ENCODE measurements at places on chromosomes 2 and 18.

DNA sequence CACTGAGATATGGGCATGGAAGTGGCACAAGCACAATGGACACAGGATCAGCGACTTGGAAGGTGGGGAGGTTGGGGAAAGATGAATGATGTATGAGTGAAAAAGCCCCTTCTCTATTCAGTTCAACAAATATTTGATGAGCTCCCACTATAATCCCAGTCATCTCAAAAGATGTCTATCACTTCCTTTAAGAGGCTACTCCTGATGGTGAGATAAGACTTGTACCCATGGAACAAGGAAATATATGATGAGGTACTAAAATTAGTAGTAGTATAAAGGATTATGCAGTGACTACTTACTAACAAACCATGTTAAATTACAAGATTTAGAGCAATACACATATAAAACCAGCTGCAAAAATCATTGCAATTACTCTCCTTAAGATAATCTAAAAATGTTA is 107.8 kb upstream of the COL5A2 start:
- no peak for DNase-seq

GRCh38 chr18:27724362-27724761 is 452.6 kb downstream of the CDH2 start:
- no peak for DNase-seq

DNA sequence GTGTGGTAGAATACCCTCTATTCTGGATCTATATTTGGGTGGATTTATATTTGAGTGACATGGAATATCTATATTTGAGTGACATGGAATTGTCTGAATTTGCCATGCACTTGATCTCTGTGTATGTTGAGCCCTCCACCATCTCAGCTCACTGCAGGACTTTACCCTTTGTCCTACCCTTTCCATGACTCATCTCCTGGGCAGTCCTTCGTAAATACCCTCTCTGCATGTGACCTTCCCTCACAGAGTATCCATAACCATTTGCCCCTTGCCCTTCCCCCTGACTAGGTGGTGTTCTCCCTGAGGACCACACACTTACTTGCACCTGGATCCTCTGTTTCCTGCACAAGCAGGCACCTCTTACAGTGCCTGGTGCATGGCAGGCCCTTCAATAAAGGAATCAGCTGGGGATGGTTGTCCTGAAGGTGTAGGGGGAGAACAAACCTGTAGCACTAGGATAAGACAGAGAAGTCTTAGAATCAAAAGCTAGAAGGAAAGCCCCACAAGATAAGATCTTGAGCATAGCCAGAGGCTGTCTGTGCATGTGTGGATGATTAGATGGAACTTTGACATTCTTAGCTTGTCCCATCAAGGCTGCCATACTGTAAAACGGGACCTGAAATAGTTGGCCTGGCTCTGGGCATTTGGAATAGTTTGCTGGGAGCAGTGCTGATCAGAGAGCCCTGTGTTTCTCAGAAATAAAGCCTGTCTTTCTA is 230.4 kb downstream of the FHOD3 start:
- DNase-seq, result no peak

- DNase-seq, result no peak
These were observed 208.1 kb downstream of the IKZF2 start for GRCh38 chr2:212943351-212943750.

- DNase-seq, result no peak
These were observed 56.8 kb upstream of the AQP4 start for GRCh38 chr18:26922313-26922712.

- no peak for DNase-seq
These were observed 9.6 kb downstream of the SERPINB2 start for GRCh38 chr18:63897072-63897471.

DNA sequence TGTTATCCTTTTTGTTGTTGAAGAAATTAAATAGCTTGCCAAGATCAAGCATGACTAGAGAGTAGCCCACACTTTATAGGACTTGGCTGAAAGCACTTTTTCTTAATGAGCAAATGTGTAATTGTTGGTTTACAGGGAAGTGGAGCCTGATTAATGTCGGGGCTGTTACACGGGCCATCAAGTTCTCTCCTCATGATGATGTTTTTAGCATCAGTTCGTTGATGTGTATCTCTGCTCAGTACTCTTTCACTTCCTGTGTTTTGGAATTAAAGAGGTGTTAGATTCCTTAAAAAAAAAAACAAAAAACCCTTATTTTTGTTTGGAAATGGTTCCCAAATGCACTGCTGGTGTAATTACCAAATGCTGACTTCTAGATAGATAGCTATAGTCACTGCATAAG is 114.2 kb downstream of the PTPRM start:
- no peak for DNase-seq

GRCh38 chr2:172242961-172243360 is 140.3 kb upstream of the DLX2 start:
- no peak for DNase-seq

DNA sequence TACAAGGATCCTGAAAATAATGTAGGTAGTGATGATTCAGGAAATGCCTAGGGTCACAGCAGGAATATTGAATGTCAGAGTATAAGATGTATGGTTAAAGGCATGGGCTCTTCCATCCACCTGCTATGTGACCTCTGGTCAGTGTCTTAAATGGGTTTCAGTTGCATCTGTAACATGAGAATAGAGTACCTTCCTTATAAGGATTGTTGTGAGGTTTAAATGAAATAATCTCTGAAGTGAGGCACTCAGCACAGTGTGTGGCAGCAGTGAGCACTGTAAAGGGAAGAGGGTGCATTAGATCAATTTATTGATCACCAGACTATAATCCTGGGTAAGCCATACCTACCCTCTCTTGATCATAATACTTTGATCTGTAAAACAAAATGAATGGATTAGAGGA is 319.1 kb downstream of the SLC4A3 start:
- no peak for DNase-seq

DNA sequence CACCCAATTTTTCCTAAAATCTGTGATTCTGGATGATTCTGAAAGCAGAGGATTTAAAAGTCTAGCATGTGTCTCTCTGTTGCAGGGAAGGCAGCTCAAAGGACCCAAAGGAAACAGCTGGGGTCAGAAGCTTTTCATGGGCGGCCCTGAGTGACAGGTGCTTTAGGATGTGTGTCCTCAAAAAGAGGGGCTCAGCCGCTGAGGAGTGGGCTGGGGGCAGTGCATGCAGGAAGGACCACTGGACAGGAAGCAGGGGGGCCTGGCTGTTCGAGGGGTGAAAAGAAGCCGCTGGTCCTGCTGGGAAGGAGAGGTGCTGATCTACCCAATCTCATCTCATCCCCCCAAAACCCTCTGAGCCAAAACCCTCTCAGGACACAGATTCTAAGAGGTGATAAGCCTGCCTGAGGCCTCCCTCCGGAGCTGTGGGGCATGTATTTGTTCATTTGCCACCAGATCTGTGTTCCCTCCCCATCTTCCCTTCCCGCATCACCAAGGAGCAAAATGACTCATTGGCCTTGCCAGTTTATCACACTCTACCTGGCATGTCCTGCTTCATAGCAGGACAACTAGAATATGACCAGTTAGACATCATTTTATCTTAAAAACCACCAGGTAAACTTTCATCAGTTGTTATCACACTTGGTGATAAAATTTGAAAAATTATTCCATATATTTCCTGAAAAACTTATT is 98.8 kb upstream of the MGAT4A start:
- no peak for DNase-seq

GRCh38 chr2:216665242-216665641 is 30.1 kb downstream of the IGFBP5 start:
- no peak for DNase-seq

GRCh38 chr2:165794536-165794928 is 485 bp upstream of the GALNT3 start:
- DNase-seq, result no peak

DNA sequence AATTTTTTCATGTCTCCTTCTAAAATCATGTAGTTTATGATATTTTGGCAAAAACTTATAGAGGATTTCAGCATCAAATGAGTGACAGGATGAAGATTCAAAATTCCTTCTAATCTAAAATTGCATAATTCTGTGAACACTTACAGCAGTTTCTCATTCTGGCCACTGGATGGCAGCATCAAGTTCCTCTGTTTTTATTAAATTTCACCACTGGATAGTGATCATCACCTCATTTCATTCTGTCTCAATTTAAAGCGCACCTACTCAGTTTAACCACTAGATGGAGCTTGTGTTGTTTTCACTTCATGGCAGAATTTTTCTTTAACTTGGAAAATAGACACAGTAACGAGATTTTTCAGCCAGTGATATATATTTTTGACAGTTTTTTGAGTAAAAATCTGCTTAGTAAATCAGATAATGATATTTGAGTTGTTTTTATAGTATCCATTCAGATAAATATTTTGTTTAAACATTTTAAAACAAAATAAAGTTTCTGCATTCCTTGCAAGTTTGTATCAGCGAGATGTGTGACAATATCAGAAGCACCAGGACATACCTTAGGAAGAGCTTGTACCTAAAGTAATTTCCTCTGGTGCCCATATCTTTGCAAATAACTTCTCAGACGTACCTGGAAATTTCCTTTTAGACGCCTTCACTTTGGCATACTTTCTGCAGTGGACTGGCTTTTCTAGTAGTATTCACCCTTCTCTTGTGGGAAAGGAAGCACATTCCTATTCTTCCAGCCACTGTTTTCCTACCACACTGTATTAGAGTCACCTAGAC is 94.7 kb upstream of the ARHGAP15 start:
- peak; percentile 88 for DNase-seq

DNA sequence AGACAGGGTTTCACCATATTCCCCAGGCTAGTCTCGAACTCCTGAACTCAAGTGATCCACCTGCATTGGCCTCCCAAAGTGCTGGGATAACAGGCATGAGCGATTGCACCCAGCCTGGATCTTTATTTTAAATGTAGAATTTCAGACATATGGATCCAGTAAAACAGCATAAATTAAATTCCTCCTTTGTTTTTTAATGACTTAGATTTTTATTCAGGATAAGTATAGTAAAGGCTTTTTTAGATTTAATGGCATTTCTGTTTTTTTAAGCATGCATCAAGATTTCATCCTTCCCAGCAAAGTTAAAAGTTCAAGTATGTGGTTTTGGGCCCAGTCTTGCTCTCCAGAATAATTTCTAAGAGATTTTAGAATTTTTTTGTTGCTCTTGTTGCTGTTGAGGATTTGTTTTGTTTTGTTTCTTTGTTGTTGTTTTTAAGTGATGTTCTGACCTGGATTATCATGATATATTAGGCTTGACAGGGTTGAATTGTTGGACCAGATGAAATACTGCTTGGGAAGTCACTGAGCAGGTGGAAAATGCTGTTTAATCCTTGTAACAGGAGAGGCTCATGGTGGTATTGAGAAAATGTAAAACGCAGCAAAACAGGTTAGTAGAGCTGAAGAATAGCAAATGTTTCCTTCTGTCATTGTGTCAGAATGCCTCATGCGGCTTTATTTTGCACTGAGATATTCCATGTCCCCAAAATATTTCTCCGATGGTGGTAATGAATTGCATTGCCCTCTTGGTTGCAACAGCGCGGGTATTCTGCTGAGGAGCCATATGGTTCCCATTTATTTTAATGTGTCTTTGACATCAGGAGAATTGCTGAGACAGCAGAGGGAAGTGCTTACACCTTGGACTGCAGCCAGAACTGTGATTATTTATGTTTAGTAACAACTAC is 147.9 kb downstream of the GALNT3 start:
- DNase-seq, result peak; percentile 96

GRCh38 chr18:62885804-62886203 is 170.5 kb downstream of the PHLPP1 start:
- no peak for DNase-seq

GRCh38 chr2:25558262-25558661 is 115.1 kb downstream of the DTNB start:
- DNase-seq, result no peak

- DNase-seq, result no peak
These were observed 2.0 kb downstream of the EDAR start for GRCh38 chr2:108986916-108987510.

- DNase-seq, result no peak
These were observed 175.7 kb upstream of the ARL4C start for GRCh38 chr2:234672498-234673150.

DNA sequence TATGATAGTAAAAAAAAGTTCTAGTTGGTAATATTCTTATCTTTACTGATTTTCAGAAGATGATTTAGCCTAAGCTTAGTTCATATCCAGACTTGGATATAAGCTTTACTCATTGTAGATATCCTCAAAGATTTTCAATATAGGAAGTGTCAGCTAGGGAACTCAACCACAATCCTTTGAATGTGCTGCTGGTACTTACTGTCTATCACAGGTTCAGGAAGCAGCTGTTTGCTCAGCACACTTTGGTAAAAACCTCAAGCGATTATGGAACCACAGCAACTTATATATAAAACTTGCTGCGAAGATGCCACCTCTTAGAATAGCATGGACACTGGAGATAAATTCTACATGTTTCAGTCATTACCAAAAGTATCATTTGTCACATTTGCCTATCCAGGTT is 60.1 kb upstream of the TNFRSF11A start:
- no peak for DNase-seq

DNA sequence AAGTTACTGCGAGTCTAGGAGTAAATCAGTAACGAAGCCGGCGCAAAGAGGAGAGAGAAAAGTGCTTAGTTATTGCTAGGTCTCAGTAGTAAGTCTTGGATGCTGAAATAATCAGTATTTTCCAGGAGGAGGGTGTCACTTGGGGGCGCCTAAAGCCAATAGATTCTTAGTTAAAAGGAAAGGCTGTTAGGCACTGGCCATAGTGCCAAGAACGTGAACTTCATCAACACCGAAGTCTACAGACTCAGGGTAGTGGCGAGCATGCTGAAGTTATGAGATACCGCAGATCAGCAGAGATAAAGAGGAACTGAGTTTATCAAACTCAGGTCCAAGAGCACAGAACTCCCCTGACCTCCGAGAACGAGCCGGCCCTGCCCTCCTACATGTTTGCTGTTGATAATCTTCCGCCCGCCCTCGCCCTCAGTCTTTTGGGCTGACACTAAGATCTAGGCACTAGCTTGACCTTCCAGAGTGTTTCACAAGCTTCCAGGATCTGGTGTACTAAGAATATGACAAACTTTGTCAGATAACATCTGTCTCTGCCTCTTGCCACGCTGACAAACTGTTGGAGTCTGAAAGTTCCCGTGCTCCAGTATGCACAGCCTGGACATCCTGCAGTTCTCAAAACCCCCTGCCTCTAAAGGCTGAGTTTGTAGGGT is 49.2 kb downstream of the CYB5A start:
- DNase-seq, result no peak

GRCh38 chr2:174546519-174547506 is 50.8 kb downstream of the WIPF1 start:
- peak; percentile 50 for DNase-seq

DNA sequence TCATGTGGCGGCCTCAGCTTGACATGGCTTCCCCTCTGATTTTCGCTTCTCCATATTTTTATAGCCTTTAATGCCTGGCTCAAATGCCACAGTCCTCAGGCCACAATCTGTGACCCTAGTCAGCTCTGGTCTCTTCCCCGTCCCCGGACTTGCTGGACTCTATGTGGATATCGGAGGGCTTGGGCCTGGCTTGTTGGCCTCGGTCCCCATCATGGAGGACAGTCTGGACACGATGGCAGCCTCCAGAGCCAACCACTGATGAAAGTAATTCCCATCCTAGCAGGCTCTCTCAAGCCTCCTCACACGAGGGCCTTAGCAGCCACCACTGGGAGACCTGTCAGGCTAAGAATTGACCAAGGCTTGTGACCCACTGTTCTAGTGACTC is 61.6 kb downstream of the LPIN1 start:
- no peak for DNase-seq

GRCh38 chr2:168316073-168316440 is 68.7 kb upstream of the STK39 start:
- no peak for DNase-seq
